ENCODE measurements at places on chromosomes 3 and 15.
A peak's percentile ranks its signal among the peaks of the same experiment; 100 is the strongest.

GRCh38 chr3:183527428-183528379 is 27.8 kb downstream of the KLHL6 start:
- DNase-seq: no peak

DNA sequence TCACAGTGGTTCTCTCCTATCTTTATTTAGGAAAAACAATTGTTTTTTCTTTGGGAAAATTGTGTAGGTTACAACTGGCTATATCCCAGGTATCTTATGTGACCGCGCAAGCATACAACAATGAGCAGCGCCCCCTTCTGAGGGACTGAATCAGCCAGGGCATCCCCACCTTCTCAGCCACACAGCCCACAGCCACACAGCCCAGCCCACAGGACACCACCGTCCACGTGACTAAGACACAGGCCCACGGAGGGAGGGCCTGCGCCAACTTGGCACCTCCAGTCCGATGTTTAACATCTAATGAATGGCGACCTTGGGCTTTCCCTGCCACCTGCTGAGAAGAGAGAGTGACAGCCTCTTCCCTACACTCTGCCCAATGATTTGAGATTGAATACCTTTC is 68.1 kb downstream of the ATP10A start:
- no peak for DNase-seq

DNA sequence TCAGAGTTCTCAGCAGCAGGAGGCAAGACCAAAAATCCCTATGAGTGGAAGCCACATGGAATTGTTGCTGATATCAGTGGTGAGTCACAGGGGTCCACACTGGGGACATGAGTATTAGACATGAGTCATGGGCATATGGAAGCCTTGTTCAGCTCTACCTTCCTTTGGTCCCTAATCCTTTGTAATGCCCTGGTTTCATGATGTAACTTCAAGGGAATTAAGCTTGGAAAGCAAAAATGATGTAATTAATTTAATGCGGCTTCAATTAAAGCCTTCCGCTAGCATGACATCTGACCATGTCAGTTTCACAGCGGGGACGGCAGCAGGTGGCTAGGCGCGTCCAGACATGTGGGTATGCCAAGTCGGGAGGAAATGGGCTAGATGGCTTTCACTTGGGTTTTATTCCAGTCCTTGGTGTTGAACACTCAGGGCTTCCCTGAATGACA is 176.1 kb upstream of the RGMA start:
- no peak for DNase-seq

DNA sequence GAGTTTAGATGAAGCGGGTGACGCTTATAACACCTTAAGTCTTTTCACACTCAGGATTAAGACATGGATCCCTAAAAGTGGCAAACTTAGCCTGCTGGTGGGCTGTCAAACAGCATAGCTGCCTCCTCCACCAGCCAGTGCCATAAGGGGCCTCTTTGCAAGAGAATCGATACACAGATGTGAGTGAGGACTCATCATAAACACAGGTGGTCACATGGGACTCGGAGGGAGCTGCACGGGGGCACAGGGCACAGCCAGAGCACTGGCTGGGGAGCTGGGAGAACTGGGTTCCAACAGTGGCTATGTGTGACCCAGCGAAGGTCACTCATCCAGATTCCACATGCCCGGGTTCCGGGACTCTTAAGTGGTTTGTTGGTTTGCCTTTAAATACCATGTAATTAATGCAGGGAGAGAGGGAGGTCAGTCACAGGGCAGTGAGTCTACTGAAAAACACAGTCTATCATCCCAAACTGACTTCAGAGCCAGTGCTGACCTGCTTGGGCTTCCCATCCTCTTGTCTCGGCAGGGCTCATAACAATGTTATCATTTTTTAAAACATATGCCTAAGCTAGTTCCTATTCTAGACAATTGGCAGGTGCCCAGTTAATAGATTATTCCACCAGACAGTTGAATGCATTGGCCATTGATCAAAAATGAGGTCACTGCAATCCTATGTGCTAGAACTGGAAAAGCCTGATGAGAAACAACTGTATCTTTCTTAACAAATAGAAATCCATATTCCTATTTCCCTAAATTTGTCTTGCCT is 51.8 kb downstream of the SLC12A8 start:
- DNase-seq: no peak

- peak; percentile 52 for DNase-seq
Observed at GRCh38 chr15:45205192-45205591, 17.4 kb upstream of the SHF start.

GRCh38 chr3:152902141-152902669 is 67.3 kb downstream of the P2RY1 start:
- no peak for DNase-seq

GRCh38 chr3:58474967-58475578 is 16.8 kb upstream of the KCTD6 start:
- DNase-seq: no peak

- no peak for DNase-seq
Observed at GRCh38 chr3:192820161-192820560, 92.8 kb upstream of the FGF12 start.

GRCh38 chr3:17307482-17307881 is 422.7 kb downstream of the PLCL2 start:
- no peak for DNase-seq

GRCh38 chr15:29099131-29099880 is 170.3 kb downstream of the NSMCE3 start:
- no peak for DNase-seq

- no peak for DNase-seq
Observed at GRCh38 chr3:155553780-155554179, 191.1 kb downstream of the PLCH1 start.

GRCh38 chr3:55074796-55075195 is 146.9 kb upstream of the LRTM1 start:
- DNase-seq: no peak

DNA sequence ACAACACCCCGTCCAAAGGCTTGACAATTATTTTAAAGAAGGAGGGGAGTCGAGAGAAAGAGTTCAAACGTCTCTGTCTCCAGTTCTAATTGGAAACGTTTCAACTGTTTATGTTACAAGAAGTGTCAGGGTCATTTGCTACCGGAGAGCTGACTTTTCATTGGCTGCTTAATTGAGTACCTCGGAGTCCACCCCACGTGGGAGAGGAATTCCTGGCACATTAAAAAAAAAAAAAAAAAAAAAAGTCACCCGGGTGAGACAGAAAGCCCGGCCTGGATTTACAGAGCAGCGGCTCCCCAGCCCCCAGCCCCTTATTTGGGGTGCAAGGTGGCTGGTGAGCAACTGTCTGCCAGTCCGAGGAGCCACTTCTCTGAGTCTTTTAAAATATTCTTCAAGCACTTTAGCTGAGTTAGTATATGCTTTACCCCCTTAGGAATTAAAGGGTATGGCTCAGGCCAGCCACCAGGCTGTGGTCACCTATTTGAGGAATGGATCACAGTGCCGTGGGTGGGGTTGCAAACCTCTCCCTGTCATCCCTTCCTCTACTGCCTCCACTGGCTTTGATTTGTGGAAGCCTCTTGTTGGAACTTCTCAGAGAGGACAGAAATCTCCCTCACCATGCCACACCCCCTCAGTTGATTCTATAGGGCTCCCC is 3.9 kb upstream of the TLE3 start:
- DNase-seq: no peak

GRCh38 chr3:71862371-71863140 is 77.6 kb upstream of the PROK2 start:
- no peak for DNase-seq

- DNase-seq: no peak
Observed at GRCh38 chr15:47866446-47866845, 149.1 kb downstream of the SEMA6D start.
